Activated T-cell treated with anti-CD3 and anti-CD28 coated beads, Interleukin-2, amount 50 U/mL, for 48 hours (primary cell): ENCODE measurements at places on chromosomes 5 and 9.

- DNase-seq = no peak
Observed at GRCh38 chr5:170614065-170614490, 110.3 kb downstream of the KCNIP1 start.

DNA sequence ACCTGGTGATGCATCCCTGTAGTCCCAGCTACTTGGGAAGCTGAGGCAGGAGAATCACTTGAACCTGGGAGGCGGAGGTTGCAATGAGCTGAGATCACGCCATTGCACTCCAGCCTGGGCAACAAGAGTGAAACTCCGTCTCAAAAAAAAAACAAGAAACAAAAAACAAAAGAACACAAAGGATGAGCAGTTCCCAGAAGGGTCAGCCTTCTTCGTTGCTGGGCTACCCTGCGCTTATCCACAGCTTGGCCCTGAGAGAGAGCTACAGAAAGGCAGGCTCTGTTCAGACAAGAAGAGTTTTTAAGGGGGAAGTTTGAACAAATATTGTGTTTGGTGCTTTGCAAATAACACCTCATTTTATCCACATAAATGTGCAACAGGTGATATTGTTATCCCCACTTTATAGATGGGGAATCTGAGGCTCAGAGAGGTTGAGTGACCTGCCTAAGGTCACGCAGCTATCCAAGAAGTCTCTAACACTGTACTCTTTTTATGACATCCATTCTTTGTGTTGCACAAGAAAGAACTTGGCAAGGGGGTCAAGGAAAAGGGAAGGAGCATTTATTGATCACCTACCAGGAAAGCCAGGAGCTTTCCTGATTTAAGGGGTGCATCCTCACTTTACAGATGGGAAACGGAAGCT, 63.7 kb upstream of the NEURL1B start:
- no peak for DNase-seq

- no peak for DNase-seq
Observed at GRCh38 chr5:132215329-132215728, 12.3 kb downstream of the P4HA2 start.

- DNase-seq = no peak
Observed at GRCh38 chr5:107469064-107469463, 201.7 kb downstream of the EFNA5 start.

- no peak for DNase-seq
Observed at GRCh38 chr5:57292336-57292735, 118.5 kb downstream of the GPBP1 start.

GRCh38 chr5:72183101-72183520, 75.8 kb downstream of the MAP1B start:
- no peak for DNase-seq

DNA sequence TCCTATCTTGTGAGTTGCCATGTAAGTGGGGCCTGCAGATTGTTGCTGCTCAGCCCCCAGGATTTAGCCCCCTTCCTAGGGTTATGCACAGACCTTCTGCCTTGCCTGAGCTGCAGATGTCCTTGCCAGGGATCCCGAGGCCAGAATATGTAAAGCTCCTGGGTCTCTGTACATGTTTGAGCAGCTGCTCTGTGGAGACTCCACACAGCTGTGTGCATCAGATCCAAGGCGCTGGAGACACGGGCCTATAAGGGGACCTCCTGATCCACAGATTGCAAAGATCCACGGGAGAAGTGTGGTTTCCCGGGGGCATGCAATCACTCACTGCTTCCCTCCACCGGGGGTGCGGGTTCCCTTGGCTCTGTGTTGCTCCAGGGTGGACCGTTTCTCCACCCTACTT, 28.9 kb downstream of the TAF11L14 start:
- DNase-seq = no peak

DNA sequence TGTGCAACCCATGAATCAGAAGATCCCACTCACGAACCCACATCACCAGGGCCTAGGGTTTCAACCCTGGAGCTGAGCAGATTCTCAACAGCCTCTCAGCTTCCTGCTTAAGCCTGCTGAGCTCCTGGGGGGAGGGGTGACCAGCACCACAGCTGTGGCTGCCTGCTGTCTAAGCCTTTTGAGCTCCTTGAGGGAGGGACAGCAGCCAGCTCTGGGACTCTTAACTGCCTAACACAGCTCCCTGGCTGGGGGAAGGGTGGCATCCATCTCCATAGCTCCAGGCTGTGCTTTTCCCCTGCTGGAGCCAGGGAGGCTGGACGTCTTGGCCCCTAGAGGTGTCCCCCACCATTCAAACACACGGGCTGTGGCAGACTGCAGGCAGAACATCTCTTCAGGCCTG, 250.3 kb downstream of the DMAC1 start:
- DNase-seq = no peak

DNA sequence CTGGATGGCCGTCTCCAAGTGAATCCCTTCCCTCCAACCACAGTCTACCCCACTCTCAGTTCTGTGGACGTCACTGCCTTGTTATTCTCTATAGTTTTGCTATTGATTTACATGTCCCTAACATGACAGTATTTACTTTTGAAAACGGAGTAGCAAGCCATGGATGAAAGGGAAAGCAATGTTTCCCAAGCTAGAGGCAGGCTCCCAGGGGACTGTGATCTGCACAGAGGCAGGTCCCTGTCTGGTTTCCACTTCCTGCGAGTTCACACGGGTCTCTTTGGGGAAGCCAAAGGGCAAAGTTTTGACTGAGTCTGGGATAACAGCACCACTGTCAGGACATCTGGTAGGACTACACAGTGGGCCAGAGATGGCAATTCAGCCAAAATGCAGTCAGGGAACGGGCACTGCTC, 12.7 kb downstream of the C9orf153 start:
- DNase-seq = no peak

DNA sequence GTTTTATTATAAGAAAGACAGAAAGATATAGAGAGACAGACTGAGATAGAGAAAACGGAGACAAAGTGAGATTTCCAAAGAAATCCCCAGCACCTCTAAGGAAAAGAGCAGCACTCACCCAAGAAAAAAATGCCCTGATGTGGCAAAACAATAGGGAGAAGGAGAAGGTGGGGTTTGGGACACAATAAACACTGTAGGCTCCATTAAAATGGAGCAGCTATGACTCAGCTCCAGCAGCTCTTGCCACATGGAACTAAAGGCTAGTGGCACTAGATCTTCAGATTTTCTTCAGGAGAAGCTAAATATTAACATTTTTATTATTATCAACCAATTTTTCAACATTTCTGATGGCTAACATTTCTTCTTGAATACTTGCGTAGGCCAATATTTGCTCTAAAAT, 321.8 kb downstream of the TRIM32 start:
- no peak for DNase-seq

DNA sequence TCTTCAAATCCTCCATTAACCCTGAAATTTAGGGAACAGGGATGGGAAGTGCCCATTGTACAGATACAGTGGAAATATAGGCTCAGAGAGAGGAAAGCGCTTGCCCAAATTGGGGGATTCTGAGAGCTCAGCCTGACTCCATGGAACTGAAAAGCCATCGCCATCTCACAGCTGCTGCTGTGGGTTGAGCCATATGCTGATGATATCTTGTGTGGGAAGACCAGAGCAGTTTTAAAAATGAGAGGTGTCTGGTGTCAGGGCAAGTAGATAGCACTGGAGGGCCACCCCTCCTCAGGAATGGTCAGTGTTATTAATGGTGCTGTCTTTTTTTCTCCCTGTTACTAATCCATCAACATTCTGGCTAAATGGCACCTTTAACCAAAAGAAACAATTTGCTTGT, 50.9 kb upstream of the C5orf58 start:
- no peak for DNase-seq

DNA sequence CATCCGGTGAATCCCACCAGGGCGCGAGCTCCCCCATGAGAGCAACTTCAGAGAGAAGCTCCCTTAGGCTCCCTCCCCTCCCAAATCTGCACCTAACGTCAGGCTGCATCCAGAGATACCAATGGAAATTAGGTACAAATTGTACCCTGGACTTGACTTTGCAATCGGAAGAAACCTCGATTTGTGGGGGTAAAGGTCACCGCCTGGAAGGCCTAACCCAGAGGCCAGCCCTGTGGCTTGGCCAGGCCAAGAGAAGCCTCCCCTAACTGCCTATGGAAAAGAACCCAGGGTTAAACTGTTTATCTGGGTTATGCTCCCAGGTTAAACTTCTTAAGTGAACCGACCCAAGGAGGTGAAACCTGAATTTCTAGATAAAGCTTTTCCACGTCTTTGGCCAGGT, 80.4 kb downstream of the GTF3C4 start:
- DNase-seq = no peak

GRCh38 chr9:131618785-131619184, 73.5 kb downstream of the PRRT1B start:
- no peak for DNase-seq
